ENCODE measurements at places on chromosomes 16 and 17. TPM values are rescaled to one million over a fixed set of nuclear protein-coding genes. Genes with fewer than 3 reads are reported as not detected.

Gene CSH1
- total RNA-seq = 8.9 TPM

Gene LLGL2
- 12.0 TPM for total RNA-seq

DNA sequence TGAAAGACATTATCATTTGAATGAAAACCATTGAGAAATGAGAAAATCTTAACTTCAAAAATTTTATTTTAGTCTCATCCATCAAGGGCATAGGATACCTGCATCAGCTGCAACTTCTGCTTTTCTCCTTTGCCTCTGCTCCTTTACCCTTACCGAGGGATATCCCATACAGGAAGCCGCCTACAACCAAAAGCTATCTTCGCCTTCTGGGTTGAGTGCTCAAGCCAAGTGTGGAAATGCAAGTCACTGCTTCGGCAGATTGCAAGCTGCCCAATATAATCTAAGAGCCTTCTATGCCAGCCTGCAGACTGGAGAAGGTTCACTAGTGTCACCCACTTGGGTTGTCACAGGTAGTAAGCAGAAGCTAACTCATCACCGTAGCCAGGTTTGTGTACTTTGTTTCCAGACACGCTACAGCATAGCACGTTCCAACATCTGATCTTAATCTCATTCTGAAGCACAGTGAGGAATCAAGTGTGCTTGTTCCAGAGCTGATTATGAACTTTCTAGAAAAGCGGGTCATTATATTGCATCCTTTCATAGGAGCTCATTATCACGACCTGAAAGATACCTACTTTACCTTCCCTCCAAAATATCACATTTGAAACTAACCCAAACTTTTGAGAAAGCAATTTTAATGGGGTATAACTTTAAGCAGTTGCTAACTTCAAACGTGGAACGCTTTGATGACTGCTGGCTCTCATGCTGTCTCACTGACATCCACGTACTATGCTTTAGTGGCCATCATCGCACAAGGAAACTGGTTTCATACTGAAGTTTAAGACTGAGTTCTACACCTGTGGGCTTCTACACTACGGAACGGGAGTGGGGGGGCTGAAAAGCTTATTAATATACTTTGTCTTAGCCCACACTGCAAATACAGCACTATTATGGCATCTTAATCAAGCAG, 8.0 kb upstream of the UNK start:
- DNase-seq = no peak

GRCh38 chr16:56047307-56048234, 143.7 kb upstream of the GNAO1 start:
- DNase-seq = no peak

DNA sequence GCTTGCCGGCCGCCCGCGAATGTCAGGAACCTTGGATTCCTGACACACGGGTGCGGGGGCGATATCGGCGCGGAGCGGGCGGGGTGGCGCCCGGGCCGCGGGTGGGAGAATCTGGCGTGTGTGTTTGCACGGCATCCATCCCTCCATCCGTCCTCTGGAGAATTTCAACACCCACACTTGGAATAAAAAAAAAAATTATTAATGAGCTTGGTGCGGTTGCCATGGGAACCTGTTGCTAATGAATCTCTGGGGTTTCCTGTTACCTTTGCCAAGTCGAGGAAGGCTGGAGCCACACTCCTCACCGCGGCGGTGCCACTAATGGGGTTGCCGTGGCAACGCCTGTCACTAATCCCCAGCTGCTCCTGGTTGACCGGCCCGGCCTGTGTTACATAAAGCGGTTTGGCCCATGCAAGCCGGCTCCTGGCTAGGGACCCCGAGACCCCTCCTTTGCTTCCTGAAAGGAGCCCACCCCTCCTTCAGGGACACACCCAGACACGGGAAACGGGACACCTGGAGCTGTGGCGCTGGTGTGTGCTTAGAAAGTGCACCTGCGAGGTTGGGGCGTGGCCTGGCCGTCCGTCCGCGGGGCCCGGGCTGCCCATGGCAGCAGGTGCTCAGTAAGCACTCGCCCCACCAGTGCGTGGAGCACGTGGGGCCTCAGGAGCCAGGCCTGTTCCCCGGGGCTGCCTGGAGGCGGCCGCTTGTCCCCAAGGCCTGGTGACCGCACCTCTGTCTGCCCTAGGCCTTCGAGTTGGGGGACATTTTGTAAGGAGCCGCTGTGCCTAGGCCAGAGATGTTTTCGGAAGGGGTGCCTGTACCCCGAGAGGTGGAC, 14.6 kb downstream of the CACNA1H start:
- no peak for DNase-seq

GRCh38 chr16:71610447-71610846, 15.5 kb upstream of the MARVELD3 start:
- DNase-seq = no peak

DNA sequence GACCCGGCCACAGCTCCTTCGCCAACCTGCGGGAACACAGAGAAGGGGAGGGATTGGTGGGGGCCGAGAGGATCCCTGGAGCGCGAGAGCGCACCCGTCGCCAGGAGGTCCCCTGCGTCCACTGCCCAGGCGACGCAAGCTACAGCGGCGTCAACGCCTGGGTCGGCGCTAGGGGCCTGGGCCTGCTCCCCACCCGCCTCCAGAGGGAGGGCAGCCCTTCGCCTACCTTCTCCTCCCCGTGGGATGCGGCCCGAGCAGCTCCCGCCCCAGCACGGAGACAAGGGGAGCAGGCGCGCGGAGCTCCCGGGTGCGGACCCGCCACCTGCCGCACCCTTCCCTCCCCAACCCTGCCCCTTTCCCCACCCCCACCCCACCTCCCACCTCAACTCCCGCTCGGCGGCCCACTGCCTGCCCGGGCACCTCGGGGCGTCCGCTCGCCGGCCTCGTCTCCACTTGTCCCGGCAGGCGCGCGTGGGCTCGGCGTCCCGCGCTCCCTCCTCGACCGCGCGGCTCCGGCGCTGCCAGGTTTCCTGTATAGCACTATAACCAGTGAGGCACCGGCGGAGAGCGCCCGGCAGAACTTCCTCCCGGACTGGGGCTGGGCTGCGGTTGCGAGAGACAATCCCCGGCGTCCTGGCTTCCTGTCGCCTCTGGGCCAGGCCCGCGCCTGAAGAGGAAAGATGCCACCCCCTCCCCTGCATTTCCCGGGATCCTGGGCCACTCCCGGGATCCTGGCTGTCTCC, 119.1 kb upstream of the SMURF2 start:
- peak; percentile 64 for DNase-seq

- no peak for DNase-seq
Observed at GRCh38 chr16:58493756-58494431, 6.0 kb upstream of the NDRG4 start.

DNA sequence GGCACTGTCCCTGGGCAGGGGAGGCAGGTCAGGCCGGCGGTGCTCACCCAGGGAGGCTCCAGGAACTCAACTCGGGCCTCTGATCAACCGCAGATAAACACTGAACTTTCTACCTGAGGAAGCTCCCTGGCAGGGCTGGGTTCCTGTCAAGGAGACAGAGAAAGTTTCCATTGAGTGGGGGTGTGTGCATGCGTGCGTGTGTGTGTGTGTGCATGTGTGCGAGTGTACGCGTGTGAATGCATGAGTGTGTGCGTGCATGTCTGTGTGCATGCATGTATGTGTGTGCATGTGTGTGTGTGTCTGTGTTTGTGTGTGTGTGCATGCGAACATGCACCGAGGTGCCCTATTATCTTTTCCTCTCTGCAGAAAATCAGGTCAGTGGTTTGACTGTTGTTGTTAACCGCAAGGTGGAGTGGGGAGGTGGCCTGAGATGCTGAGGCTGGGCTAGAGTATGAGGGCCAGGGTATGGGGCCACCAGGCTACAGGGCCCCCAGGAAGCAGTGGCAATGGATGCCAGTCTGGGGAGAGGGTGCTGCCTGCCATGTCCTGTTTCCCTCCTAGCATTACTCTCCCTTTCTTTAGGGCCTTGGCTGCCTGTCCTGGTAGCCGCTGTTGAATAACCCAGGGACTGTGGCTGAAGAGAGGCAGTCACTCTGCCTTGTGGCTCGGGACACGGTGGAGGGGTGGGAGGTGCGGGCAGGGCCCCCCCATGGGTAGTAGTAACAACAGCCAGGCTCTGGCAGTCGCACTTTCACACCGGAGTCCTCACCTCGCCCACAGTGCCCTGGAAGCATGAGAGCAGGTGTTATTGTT, 24.0 kb downstream of the CCR7 start:
- DNase-seq = peak; percentile 67

- DNase-seq = peak; percentile 77
Observed at GRCh38 chr16:3182608-3183444, 5.2 kb upstream of the OR1F1 start.

DNA sequence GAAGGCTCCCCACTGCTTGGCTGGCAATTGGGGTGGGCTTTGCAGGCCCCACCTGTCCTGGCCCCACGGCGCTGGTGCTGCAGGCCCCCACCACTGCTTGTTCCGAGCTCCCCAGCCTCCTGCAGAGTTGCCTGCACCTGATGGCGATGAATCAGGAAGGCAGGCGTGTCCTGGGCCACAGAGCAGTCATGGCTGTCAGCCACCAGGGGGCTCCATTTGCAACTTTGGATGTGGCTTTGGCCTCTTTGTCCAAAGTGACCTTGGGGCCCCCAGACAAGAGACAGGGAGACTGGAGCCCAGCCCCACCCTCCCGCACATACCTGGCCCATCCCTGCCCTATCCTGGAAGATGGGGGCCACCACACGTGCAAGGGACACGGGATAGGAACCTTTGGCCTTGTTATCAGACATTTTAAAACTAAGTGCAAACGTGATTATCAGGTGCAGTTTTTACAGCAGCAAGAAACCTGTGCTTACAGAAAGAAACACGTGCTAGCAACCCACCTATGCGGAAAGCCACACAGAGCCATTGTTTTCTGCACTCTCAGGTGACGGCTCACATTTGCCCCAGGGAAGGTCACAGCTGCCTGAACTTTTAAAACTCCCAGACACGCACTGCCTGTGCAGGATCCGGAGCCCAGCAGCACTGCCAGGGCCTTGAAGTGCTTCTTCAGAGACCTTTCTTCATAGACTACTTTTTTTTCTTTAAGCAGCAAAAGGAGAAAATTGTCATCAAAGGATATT, at the start of gene DNASE1:
TSS of gene DNASE1 (plus strand) at position 443 of the 743 bp plus-strand sequence. CDS start 683 bp downstream, outside the sequence.
- peak; percentile 67 for DNase-seq

GRCh38 chr16:19411298-19411697, 6.4 kb upstream of the TMC5 start:
- DNase-seq = no peak

DNA sequence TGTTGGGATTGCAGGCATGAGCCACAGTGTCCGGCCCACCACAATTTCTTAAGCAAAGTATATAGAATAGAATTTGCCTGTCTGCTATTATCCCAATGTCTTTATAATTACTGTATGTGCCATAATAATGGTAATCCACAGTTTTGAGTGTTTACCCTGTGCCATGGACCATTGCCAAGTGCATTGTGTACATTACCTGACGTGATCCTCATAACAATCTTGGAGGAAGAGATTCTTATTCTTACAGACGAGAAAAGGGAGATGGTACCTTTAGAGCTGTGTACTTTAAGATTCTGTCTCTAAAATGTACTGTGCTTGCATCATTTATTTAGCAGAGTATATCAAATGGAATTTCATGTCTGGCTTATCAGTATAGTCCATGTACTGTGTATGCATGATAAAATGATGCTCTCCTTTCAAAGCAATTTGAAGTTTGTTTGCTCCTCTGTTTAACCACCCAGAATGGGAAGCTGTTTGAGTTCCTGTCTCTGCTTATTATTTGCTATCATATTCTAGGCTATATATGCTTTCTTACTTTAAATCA, 13.8 kb upstream of the CDR2 start:
- DNase-seq = no peak

DNA sequence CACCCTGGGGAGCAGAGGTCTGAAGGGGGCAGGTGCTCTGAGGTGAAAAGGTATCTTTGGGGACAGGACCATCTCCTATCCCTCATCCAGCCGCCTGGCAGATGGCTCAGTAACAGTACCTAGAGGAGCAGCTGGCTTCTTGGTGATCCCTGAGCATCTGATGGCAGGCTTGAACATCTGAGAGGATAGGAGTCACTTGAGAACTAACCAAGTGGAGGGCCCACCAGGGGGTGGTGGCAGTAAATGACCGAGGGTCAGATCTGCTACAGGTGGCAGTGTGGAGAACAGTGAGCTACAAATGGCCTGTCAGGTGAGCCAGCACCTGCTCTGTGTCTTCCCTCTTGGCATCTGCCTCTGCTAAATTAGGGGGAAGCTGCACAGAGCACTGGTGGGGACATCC, 13.8 kb downstream of the HROB start:
- DNase-seq = no peak

GRCh38 chr17:76179496-76180467, 38.7 kb upstream of the FOXJ1 start:
- no peak for DNase-seq

GRCh38 chr17:17055286-17056155, 13.3 kb downstream of the MPRIP start:
- DNase-seq = no peak

GRCh38 chr17:44266402-44267164, 1.4 kb downstream of the SLC4A1 start:
- no peak for DNase-seq

DNA sequence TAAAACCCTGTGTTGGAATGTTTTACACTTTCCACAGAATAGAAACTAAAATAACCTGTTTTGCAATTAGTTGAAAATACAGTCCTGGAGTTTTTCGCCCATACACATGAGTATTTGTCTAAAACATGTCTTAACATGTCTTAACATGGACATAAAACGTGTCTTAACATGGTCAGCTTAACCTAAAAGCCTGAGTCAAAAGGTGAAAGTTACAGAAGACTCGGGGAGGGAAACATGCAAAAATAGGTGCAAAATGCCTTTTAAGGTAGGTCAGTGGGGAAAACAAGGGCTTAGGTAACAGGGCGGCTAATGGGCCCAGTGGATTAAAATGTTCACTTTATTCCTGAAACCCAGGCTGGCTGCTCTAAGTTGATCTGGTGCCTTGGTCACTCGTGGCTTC, 56.1 kb upstream of the RBL2 start:
- DNase-seq = no peak

GRCh38 chr16:12447556-12447955, 356.1 kb downstream of the CPPED1 start:
- no peak for DNase-seq

- no peak for DNase-seq
Observed at GRCh38 chr17:12789481-12790248, at the start of gene ARHGAP44. Gene ARHGAP44 (plus strand): TSS chr17:12789498. CDS start chr17:12789839, 341 bp downstream.

GRCh38 chr16:54867302-54867832, 63.3 kb upstream of the IRX5 start:
- DNase-seq = no peak
